ENCODE measurements at places on chromosomes 1 and 21.
A peak's percentile ranks its signal among the peaks of the same experiment; 100 is the strongest.

GRCh38 chr1:110645821-110646735, 28.7 kb downstream of the KCNA3 start:
- DNase-seq, result no peak

GRCh38 chr1:62335656-62336055, 16.4 kb upstream of the KANK4 start:
- no peak for DNase-seq

- DNase-seq, result no peak
Observed at GRCh38 chr21:37074546-37074945, 1.5 kb downstream of the TTC3 start.

GRCh38 chr1:56424744-56425493, 154.4 kb downstream of the PLPP3 start:
- DNase-seq, result no peak

- no peak for DNase-seq
Observed at GRCh38 chr1:57036641-57037579, 71.1 kb upstream of the C8B start.

DNA sequence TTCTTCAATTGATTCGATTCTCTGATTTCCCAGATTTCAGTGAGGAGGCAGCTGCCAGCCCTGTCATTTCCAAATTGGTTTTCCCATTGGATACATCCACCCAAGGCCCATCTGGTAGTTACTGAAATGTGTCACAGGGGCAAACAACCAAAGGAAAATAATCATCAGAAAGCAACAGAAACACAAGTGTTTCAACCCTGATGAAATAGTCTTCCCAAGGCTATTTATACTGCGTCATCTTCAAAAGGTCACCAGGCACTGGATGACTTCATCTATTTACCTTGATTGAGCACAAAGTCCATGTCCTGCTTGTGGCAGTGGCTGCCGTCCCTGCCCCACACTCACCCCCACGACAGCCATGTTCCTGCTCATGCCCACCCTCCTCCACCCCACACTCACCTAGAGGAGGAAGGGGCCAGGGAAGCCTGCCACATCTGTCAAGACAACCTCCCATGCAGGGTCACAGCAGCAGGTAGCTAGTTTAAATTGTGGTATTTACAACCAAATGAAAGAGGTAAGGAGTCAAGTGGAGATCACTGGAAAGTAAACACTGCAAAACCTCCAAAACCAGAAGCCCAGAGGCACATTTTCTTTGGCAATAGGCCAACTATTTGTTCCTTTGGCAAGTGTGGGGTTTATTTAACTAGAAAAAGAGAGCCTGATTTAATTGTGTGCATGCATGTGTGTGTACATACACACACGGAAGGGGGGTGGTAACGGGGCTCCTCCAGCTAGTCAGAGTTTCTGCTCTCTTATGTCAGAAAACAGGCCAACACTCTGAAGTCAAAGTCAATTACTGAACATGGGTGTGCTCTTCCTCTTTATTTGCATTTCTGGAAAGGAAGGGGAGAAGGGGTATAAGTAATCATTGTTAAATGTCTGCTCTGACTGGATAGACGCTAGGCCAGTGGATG, 49.5 kb upstream of the RAB4A start:
- no peak for DNase-seq

DNA sequence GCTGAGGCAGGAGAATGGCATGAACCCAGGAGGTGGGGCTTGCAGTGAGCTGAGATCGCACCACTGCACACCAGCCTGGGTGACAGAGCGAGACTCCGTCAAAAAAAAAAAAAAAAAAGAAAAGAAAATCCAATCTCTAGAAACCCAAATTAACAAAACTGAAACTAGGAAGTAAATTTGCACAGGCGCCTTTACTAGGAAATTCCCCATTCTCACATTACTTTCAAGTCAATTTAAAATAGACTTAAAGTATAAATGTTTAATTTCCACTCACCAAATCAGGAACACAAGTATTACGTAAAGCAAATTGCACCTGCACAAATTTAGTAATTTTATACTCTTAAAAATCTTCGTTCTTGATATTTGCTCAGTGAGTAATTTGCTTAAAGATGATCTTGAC, 67.8 kb upstream of the BCAR3 start:
- no peak for DNase-seq

DNA sequence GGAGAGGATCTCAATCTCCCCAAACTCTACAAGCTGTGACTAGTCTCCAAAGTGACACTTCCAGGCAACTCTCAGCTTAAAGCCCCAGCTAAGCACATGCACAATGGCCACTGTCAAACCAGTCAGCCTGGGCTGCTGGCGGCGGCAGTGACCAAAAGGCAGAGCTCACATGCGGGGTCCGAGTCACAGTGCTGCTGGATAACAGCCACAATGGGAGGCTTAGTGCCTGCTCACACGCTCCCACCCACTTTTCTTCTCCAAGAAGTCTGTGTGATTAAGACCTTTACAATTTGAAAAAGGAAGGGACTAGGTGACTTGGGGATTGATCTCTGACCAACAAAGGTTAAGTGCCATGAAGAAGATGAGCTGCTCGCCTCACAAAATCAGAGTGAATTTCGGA, 16.8 kb downstream of the RIPK4 start:
- DNase-seq, result no peak

DNA sequence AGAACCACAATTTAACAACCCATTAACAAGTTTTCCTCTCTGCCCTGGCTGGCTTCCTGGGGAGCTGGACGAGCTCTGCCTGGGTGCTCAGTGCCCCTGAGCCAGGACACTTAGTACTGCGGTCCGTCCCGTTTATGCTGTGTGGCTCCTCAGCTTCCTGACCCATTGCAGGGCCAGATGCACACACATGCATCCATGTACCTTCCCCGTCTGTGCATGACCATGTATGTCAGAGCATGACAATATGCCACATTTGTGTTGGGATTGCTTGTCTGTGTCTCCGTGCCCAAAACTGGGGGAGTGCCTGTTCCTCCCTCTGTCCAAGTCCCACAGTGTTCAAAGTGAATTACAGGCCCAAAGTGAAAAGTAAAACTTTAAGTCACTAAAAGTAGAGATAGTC, 9.7 kb upstream of the TFF3 start:
- no peak for DNase-seq

- DNase-seq, result peak; percentile 77
Observed at GRCh38 chr1:46489638-46490405, at the start of gene DMBX1. DMBX1 (plus strand) TSS chr1:46489836; CDS start chr1:46507011, 17,175 bp downstream.

Measured in chondrocyte (in vitro differentiated cells).